ENCODE measurements at places on chromosomes 12 and 14. TPM values are rescaled to one million over a fixed set of nuclear protein-coding genes. Genes with fewer than 3 reads are reported as not detected.

Gene BCL2L14
- not detected for polyA plus RNA-seq

Gene PLEKHD1
- 0.68 TPM for polyA plus RNA-seq

Gene AKT1
- 207 TPM for polyA plus RNA-seq

Gene MYO1H
- polyA plus RNA-seq = 0.33 TPM

Gene MARCHF9
- 8.3 TPM for polyA plus RNA-seq

Gene CLEC2B
- polyA plus RNA-seq = 1.9 TPM

Gene SMCO3
- 0.13 TPM for polyA plus RNA-seq

Gene FAIM2
- polyA plus RNA-seq = 7.9 TPM

Gene GPR65
- polyA plus RNA-seq = 0.39 TPM

GRCh38 chr14:95038521-95039250 lies 118.6 kb downstream of the DICER1 start:
- no peak for DNase-seq

GRCh38 chr14:61765225-61765943 lies 3.2 kb downstream of the SNAPC1 start:
- DNase-seq = no peak

DNA sequence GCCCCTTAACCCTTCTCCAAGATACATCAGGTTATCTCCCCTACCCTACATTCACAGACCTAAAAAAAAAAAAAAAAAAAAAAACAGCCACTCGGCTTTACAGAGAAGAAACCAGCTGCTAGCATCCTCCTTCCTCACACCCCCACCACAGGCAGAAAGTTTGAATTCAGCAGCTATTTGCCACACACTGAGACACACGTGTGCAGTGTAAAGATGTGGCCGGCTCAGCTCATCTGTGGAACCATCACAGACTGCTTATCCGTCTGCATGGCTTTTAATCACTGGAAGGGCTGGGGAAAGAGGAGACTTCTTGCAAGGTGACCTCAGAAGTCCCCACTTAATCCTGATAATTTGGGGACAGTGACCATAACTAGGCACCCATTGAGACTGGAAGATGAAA lies 50.0 kb downstream of the VWF start:
- DNase-seq = no peak

GRCh38 chr12:94112121-94112520 lies 36.3 kb upstream of the PLXNC1 start:
- no peak for DNase-seq

DNA sequence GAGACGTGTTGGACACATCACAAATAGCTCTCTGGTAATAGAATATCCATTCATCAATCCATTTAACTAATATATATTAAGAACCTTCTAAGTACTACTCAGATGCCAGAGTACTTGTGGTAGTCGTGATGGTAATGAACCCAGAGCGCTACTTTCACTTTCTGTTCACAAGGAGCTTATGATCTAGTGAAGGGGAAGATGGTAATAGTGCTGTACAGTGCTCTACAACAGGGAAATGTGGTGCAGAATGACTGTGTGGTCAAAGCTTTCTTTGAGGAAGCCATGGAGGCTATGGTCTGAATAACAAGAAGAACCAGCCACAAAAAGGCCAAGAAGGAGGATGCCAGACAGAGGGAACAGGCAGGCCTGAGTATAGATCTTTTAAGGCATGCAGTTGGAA lies 212.0 kb downstream of the PTPRO start:
- no peak for DNase-seq

DNA sequence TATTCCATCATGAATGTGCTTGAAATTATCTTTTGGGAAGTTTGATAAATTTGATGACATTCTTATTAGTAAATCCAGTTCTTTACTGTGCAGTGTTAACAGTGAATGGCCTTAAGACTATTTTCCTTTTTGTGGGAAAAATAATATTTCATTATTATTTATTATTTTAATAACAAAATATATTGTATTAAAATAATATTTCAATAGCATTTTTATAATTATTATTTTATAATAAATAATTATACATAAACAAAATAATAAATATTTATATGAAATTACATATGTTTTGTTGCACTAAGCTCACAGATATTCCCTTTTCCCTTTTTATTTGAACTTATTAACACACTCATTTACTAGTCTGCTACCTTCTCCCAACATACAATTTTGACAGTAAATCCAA lies 33.6 kb downstream of the PIK3C2G start:
- DNase-seq = no peak

- DNase-seq = no peak
Measured at GRCh38 chr12:19850346-19851065, 411.2 kb downstream of the AEBP2 start.

- DNase-seq = no peak
Measured at GRCh38 chr12:11854011-11854499, 204.6 kb downstream of the ETV6 start.

GRCh38 chr12:98416845-98417244 lies 98.5 kb upstream of the TMPO start:
- no peak for DNase-seq

DNA sequence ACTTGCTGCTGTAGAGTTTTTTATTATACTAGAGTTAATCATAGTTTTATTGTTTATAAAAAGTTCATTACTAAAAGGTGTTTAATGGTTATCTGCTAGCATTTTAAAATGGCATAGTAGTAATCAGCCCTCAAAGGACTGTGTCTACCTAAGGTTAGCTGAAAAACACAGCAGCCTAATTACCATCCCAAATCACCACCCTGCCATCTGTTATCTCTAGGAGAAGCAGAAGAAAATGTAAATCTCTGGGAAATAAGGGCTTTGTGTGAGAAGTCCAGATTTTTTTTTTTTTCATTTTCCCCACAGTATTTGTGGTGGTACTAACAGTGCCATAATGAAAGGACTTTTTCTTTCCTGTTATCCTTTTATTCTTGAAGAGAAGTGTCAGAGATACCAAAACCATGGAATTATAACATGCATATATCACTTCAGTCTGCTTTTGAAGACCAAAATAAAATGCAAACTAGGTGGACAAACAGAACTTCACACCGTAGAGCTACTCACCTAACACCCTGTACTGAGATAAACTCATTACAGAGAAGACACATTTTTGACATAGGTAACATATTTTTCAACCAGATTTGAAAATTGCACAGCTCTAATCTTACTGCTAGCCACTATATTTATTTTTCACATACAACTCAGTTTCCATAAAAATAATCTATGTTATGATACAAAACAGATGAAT lies 876.2 kb downstream of the C12orf50 start:
- DNase-seq = no peak

GRCh38 chr12:100741084-100741711 lies 53.4 kb upstream of the ANO4 start:
- no peak for DNase-seq

DNA sequence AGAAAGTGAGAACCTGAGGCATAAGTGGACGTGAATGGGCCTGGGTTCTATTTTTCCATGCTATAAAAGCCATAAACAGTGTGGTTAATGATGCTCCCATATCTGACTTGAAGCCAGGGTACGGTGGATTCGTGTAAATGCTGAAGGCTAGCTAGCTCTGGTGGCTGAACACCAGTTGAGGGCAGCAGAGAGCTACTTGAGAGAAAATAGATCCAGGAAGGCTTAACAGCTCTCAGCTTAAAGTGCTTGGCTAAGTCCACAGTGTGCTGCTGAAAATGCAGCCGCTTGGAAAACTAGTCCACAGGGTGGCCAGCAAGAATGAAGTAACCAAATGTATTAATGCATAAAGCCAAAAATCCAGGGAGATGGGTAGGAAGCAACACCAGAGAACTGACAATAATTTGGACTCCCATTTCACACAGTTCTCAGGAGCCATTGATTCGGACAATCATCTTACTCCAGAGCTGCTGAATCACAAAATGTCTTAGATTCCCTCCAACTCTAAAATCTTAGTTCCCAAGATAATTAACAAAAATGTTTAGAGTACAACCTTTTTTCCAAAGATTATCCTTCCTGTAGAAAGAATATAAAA lies 15.0 kb upstream of the FOXG1 start:
- DNase-seq = no peak

Measured in forelimb muscle (tissue), 1 donor.